Stimulated activated CD8-positive, alpha-beta memory T cell treated with anti-CD3 and anti-CD28 coated beads, Interleukin-2, amount 100 ng/mL, for 1 hour (primary cell): ENCODE measurements at places on chromosomes 5 and 9.

- no peak for DNase-seq
Measured at GRCh38 chr5:115460472-115460871, 84.1 kb downstream of the FEM1C start.

GRCh38 chr9:131618071-131618479 lies 72.8 kb downstream of the PRRT1B start:
- no peak for DNase-seq

DNA sequence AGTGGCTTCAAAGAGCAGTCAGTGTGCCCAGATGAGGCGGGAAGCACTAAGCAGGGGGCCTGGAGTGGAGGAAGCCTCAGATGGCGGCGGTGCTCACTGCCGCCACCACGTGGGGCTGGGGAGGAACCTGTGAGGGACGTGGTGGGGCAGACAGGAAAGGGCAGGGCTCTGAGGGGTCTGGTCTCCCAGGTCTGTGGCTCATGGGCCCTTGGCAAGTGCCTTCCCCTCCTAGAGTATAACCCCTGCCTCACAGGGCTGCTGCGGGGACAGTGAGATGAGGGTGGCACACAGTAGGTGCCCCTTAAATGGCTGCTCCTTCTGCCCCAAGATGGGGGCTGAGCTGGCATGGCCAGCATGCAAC lies 26.6 kb downstream of the NR5A1 start:
- DNase-seq, result no peak

- DNase-seq, result no peak
Measured at GRCh38 chr9:109269081-109269480, 51.8 kb downstream of the EPB41L4B start.

DNA sequence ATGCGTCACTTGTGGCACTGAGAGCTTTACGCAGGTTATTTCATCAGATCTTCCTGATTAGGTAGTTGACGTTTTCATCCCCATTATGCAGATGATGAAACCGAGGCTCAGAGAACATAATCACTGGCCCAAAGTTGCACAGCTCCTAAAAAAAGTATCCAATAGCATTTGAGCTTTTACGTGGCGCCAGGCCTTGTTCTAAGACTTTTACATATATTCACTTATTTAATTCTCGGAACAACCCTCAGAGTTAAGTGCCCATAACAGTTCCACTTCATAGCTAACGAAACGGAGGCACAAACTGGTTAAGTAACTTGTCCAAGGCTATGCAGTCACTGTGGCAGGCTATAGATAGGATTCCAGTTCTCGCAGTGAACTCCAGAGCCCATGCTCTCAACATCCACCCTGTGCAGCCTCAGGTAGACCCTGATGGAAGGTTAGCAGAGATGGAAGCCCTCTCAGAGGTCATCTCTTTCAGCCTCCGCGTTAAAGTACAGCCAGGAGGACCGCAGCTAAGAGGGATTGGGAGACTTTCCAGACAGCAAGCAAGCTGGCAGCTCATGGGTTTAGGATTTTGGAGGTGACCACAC lies 39.3 kb downstream of the AMBP start:
- DNase-seq, result no peak

DNA sequence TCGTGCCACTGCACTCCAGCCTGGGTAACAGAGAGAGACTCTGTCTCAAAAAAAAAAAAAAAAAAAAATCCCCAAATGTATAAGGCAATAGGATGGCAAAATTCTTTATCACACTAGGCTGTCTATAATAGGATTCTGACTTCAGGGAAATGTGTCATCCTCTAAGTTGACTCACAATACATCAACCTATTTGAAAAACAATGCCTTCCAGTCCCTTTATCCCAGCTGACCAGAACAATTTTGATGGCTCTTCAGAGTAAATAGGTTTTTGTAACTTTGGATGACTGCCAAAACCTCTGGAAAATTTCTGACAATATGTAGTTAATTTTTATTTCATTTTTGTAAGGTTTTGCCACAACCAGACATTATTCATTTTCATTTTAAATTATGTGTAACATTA lies 184.1 kb downstream of the CCDC192 start:
- no peak for DNase-seq

DNA sequence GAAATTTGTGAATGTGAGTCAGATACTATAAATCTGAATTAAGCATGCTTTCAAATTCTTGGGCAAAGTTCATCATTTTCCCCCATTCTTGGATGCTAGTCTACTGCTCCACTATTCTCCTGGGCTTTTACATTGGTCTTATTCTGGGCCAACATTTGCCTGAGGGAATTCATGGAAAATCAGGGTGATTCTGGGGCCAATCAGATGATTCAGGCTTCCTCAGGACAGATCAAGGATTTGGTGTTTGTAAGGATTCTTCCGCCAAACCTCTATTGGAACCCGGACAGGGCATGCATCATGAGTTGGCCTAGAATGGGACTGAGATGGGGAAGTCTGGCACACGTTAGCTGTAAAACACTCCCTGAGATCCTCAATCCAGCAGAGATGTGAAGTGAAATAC lies 113.8 kb downstream of the MEF2C start:
- DNase-seq, result no peak

DNA sequence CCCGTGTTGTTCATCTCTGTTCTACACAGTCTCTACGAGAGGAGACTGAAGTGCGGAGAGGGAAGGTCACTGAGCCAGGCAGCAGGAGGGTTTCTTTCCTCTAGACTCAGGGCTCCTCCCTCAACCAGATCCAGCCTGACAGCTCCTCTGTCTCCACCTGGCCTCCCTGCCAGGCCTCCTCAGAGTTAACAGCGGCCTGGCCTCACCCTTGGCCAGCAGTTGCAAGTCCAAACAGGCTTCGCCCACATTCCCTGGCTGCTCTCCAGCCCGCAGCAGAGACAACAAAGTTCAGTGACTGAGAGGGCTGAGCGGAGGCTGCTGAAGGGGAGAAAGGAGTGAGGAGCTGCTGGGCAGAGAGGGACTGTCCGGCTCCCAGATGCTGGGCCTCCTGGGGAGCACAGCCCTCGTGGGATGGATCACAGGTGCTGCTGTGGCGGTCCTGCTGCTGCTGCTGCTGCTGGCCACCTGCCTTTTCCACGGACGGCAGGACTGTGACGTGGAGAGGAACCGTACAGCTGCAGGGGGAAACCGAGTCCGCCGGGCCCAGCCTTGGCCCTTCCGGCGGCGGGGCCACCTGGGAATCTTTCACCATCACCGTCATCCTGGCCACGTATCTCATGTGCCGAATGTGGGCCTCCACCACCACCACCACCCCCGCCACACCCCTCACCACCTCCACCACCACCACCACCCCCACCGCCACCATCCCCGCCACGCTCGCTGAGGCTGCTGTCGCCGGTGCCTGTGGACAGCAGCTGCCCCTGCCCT lies at the start of gene HRCT1:
HRCT1 (plus strand) TSS at position 291 of the 768 bp plus-strand sequence; CDS start at position 377, 86 bp downstream.
- DNase-seq, result no peak

- DNase-seq, result no peak
Measured at GRCh38 chr5:84632418-84632817, 247.7 kb upstream of the EDIL3 start.
